ENCODE measurements at places on chromosomes 11 and 22.
A peak's percentile ranks its signal among the peaks of the same experiment; 100 is the strongest.

DNA sequence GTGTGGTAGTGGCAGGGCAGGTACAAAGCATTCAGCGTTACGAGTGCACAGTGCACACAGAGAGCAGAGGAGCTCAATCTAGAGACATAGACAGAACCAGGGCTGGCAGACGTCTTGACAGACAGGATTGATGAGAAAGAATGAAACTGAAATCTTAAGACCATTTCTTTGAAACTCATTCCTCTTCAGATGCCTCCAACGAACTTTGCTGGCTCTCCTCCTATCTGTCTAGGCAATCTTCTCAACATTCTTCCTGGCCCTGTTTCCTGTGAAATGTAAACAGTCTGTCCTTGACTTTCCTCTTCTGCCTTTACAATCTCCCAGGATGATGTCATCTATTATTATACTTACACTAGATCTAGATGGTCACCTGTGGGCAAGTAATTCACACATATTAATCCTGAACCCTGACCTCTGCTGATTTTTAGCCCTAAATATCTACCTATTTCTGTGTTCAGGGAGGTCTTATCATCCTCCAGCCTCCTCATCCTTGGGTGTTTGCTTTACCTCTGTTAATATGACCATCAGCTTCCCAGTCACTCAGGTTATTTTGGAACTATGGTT lies 119.5 kb downstream of the ENTHD1 start:
- H3K27ac ChIP-seq, result peak overlapping the region; percentile 68
- H3K27me3 ChIP-seq, result no peaks in the 10 kb centered on the region
- H3K4me1 ChIP-seq, result peaks cover 16% of the 10 kb centered on the region
- H3K4me3 ChIP-seq, result peak overlapping the region; percentile 38
- peak; percentile 96 for ATAC-seq

GRCh38 chr22:49415151-49415951 lies 412.3 kb downstream of the BRD1 start:
- no peak for ATAC-seq
- H3K27me3 ChIP-seq, result peaks cover 3% of the 10 kb centered on the region
- no peaks in the 10 kb centered on the region for H3K36me3 ChIP-seq
- no peaks in the 10 kb centered on the region for H3K4me1 ChIP-seq

- H3K4me1 ChIP-seq, result peaks cover 20% of the 10 kb centered on the region
- ATAC-seq, result peak; percentile 48
- H3K27ac ChIP-seq, result no peak overlapping the region
Measured at GRCh38 chr11:69301455-69302401, 7.8 kb downstream of the MYEOV start.

- no peak overlapping the region for H3K4me3 ChIP-seq
- H3K4me1 ChIP-seq, result no peaks in the 10 kb centered on the region
- H3K27me3 ChIP-seq, result peaks cover 11% of the 10 kb centered on the region
- no peak for ATAC-seq
- H3K27ac ChIP-seq, result no peak overlapping the region
- H3K36me3 ChIP-seq, result no peaks in the 10 kb centered on the region
Measured at GRCh38 chr11:12841946-12842630, 167.0 kb upstream of the RASSF10 start.

- H3K27ac ChIP-seq, result no peak overlapping the region
- no peaks in the 10 kb centered on the region for H3K36me3 ChIP-seq
- peaks cover 17% of the 10 kb centered on the region for H3K4me1 ChIP-seq
- peak overlapping the region; percentile 2 for H3K4me3 ChIP-seq
- ATAC-seq, result no peak
Measured at GRCh38 chr11:72244361-72245262, 636 bp upstream of the PHOX2A start.

DNA sequence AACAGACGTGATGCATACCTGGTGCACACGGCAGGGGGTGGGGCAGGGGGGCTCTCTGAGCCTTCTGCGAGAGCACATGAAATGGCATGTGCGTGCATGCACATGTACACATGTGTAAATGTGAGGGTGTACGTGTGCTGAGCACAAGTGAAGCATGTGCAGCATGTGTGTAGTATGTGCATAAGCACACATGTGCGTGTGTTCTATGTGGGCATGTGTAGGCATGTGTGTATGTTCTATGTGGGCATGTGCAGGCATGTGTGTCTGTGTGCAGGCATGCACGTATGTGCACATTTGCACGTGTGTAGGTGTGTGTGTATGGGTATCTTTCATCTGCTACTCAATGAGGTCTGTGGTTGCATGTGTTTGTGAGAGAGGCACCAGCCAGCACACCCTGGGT lies 371.2 kb downstream of the CTTN start:
- no peak for ATAC-seq
- H3K4me1 ChIP-seq, result no peaks in the 10 kb centered on the region
- H3K27ac ChIP-seq, result no peak overlapping the region

DNA sequence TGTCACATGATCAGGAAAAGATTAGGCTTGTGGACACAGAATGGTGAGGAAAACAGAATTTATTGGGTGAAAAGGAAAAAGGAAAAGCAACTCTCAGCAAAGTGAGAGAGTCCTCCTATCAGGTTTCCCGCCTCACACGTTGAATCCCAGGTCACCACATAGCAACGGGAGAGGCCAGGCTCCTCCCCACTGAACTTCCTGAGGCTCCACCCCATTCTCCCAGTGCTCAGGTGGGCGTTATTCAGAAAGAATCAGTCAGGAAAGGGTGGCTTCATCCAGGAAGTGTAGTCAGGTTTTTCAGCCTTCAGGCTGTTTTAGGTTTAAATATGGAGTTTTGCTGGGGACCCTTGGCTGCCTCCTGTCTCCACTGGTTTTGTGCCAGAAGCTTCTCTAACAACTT lies 66.9 kb downstream of the SPON1 start:
- ATAC-seq, result no peak
- no peaks in the 10 kb centered on the region for H3K36me3 ChIP-seq
- peaks cover 6% of the 10 kb centered on the region for H3K27me3 ChIP-seq
- H3K27ac ChIP-seq, result peak overlapping the region; percentile 15
- H3K4me3 ChIP-seq, result no peak overlapping the region

- no peak overlapping the region for H3K4me3 ChIP-seq
- H3K27ac ChIP-seq, result no peak overlapping the region
- no peaks in the 10 kb centered on the region for H3K36me3 ChIP-seq
Measured at GRCh38 chr22:49310354-49310753, 517.3 kb downstream of the BRD1 start.

DNA sequence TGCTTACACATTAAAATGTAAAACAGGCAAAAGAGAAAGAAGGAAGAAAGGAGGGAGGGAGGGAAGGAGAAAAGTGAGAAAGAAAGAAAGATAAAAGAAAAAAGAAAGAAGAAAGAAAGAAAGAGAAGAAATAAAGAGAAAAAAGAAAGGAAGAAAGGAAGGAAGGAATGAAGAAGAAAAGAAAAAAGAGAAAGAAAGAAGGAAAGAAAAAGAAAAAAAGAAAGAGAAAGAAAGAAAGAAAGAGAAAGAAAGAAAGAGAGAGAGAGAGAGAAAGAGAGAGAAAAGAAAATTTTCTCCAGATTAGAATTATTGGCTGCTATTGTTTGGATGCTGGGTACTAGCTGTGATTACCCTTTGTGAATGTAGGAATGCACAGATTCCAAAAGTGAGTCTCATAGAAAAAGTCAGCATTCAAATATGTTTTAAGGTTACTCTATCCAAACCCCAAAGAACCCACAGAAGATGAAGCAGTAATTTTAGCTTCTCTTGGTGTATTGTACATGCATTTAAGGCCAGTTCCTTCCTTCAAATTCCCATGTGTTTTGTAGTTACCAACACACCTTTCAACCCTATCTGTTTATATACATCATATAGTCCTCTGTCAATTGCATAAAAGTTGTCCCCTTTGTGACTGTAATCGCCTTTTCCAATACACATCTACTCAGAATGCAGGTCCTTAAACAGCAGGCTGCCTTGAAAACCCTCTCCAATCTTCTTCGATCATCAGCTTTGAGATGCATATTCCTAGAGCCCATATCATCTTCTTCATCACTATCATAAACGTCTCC lies 789 bp upstream of the FAM111A start:
- H3K4me1 ChIP-seq, result peaks cover 19% of the 10 kb centered on the region
- ATAC-seq, result no peak
- H3K36me3 ChIP-seq, result peaks cover 39% of the 10 kb centered on the region
- peak overlapping the region; percentile 96 for H3K4me3 ChIP-seq
- peak overlapping the region; percentile 91 for H3K27ac ChIP-seq

DNA sequence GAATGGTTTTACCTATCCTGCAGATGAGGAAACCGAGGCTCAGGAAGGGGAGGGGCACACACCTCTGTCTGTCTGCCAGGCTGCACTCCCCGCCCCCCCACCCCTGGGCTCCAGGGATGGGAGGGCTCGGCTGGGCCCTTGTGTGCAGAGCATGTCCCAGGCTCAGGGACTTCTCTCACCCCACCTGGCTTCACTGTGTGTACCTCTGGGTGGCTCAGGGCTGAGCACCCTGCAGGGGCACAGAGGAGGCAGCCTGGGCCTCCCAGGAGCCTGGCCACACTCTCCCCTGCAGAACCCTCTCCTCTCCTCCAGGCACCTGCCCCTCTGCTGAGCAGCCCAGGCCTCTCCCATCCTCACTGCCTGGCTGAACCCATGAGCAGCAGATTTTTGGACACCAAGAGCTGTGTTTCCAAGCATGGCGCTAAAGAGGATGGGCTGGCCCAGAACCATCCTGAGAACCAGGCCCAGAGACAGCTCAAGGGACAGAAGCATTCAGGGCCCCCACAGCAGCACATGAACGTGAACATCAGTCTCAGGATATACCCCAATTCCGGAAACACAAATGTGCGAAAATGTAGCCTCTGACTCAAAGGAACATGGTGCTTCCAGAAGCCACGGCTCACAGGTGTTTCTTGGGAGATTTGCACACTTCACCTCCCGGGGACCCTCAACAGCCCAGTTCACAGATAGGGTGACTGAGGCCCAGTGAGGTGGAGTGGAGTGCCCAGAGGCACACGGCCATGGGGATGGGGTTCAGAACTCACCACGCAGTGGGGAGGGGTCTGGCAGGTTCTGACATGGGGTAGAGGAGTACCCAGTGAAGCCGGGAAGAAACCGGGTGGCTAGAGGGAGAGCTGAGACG lies 10.5 kb downstream of the EMID1 start:
- H3K4me3 ChIP-seq, result no peak overlapping the region
- H3K27me3 ChIP-seq, result no peaks in the 10 kb centered on the region
- peak; percentile 37 for ATAC-seq
- H3K27ac ChIP-seq, result no peak overlapping the region
- H3K36me3 ChIP-seq, result no peaks in the 10 kb centered on the region

GRCh38 chr11:32705309-32706033 lies 89.0 kb downstream of the CCDC73 start:
- H3K27ac ChIP-seq, result no peak overlapping the region
- peaks cover 11% of the 10 kb centered on the region for H3K27me3 ChIP-seq
- ATAC-seq, result no peak
- H3K4me1 ChIP-seq, result no peaks in the 10 kb centered on the region
- no peaks in the 10 kb centered on the region for H3K36me3 ChIP-seq

GRCh38 chr11:2963761-2964160 lies 28.4 kb downstream of the NAP1L4 start:
- peaks cover 100% of the 10 kb centered on the region for H3K36me3 ChIP-seq
- no peak overlapping the region for H3K4me3 ChIP-seq
- peaks cover 11% of the 10 kb centered on the region for H3K4me1 ChIP-seq
- no peak for ATAC-seq
- H3K27me3 ChIP-seq, result no peaks in the 10 kb centered on the region

DNA sequence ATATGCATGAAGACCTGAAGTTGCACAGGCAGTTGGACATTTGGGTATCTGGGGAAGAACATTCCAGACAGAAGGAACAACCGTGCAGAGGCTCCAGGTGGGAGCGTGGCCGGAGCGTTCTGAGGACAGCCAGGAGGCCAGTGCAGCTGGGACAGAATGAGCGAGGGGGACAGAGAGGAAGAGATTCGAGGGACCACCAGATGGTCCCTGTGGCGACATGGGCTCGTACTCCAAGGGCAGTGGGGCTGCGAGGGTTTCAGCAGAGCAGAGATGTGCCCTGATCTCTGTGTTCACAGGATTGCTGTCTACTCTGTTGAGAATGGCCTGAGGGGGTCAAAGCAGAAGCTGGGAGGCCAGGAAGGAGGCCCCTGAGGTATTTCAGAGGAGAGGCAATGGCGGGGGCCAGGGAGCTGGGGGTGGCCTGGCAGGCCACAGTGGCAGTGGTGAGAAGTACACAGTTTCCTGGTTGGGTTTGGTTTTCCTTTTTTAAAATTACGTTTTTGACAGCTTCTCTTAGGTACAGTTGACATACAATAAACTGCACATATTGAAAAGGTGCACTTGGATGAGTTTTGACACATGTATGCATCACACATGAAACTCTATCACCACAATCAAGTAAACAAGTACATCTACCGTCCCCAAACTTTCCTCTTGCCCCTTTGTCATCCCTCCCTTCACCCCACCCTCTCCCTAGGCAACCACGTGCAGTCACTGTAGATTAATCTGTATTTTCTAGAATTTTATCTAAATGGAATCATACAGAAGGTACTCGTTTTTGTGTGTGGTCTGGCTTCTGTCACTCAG lies 24.8 kb upstream of the SOX10 start:
- H3K4me3 ChIP-seq, result no peak overlapping the region
- no peak for ATAC-seq
- no peaks in the 10 kb centered on the region for H3K36me3 ChIP-seq
- no peak overlapping the region for H3K27ac ChIP-seq
- H3K4me1 ChIP-seq, result peaks cover 5% of the 10 kb centered on the region

DNA sequence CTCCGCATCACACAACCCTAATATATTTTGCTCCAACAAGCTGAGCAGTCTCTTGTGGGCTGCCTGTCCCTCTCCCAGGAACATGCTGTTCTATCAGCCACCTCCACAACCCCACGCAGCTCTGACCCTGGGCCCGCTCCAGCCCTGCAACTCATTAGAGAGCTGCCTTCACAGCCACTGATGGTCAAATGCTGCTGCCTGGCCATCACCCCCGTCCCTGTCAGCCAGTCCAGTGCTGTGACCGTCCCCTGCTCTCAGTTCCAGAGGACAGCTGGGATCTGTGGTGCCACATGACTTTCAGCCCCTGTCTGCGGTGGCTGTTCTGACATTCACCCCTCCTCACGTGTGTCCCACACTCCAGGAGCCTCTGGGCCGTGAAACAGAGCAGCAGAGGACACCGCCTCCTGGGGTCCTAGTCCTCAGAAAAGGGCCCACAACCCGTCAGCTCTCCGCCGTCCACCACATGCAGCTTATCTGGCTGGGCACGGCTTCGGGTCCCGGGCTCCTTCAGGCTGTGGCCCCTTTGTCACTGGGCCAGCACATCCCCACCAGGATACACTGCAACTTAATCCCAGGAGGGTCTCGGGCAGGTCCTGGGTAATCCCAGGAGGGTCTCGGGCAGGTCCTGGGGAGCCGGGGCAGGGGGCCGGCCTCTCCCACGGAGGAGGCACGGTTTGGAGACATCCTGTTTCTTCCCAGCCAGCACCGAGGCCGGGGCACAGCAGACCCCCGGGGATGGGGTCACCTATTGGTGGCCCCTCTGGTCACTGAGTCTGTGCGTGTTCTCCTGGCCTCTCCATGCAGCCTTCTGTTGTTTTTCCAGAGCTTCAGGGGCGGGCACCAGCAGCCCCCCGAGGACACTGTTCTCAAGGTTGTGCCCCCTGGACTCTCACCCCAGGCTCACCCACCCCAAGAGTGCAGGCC lies 15.1 kb downstream of the CRELD2 start:
- H3K27ac ChIP-seq, result peak overlapping the region; percentile 12
- peaks cover 5% of the 10 kb centered on the region for H3K36me3 ChIP-seq
- peaks cover 13% of the 10 kb centered on the region for H3K4me1 ChIP-seq

Measured in activated T-helper 17 cell treated with anti-CD3 and anti-CD28 coated beads, Interleukin-2, amount 50 U/mL, for 72 hours (primary cell).